Effector memory CD4-positive, alpha-beta T cell (primary cell): ENCODE measurements at places on chromosomes 11 and 22.

DNA sequence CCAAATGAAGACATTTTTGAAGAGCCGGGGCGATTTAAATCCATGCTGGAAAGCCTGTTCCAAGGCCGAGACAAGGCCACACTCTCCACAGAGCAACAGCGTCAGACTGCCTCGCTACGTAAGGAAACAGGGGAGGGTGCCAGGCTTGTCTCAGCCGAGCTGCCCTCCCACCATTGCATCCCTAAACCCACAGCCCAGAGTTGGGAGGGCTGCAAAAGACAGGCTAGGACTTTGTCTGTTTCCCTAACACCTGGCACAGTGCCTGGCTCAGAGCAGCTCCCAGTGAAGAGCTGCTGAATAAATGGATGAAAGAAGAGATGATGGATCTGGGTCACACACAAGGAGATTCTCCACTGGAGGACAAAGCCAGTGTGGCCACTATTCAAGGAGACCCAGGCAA is 51.3 kb upstream of the SCUBE2 start:
- no peak for DNase-seq

GRCh38 chr11:33674035-33674814 is 26.4 kb downstream of the C11orf91 start:
- DNase-seq, result no peak

GRCh38 chr11:26344647-26345046 is 12.7 kb downstream of the ANO3 start:
- no peak for DNase-seq

- no peak for DNase-seq
Measured at GRCh38 chr11:62012451-62012831, 45.0 kb upstream of the FTH1 start.

GRCh38 chr11:60972182-60973030 is 926 bp downstream of the CD6 start:
- DNase-seq, result no peak

DNA sequence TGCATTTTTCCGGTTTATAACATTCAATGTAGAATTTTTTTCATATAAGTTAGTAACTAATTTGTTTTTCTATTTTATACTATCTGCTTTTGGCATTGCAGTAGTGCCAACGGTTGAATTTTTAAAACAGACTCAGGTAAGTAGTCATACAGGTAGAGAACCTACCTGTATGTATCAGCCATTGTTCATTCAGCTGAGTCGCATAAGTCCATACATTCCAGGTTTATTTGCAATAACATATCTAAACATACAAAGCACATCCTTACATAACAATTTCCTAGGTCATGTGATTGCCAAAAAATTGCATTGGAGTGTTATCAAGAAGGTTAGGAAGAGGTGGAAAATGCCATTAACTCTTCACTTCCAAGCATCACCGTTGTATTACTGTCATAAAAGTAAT is 1059.3 kb upstream of the CNTN5 start:
- no peak for DNase-seq

- no peak for DNase-seq
Measured at GRCh38 chr11:69514771-69515170, 33.3 kb downstream of the LINC01488 start.

- DNase-seq, result no peak
Measured at GRCh38 chr11:119671561-119672015, 57.4 kb downstream of the NECTIN1 start.

DNA sequence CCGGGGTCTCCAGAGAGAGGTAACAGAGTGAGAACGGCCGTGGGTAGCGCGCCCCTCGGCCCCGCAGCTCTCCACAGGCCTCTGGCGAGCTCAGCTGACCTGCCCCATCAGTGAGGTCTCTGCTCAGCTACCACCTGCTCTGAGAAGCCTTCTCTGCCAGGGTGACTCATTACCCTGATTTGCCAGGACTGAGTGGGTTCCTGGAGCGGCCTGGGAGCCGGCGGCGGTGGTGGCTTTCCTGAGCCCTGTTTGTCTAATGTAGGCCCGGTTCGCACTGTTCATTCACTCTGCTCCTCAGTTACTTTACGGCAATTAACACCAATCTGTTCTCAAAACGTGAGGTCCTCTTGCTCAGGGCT is 351.0 kb upstream of the B3GAT1 start:
- no peak for DNase-seq

DNA sequence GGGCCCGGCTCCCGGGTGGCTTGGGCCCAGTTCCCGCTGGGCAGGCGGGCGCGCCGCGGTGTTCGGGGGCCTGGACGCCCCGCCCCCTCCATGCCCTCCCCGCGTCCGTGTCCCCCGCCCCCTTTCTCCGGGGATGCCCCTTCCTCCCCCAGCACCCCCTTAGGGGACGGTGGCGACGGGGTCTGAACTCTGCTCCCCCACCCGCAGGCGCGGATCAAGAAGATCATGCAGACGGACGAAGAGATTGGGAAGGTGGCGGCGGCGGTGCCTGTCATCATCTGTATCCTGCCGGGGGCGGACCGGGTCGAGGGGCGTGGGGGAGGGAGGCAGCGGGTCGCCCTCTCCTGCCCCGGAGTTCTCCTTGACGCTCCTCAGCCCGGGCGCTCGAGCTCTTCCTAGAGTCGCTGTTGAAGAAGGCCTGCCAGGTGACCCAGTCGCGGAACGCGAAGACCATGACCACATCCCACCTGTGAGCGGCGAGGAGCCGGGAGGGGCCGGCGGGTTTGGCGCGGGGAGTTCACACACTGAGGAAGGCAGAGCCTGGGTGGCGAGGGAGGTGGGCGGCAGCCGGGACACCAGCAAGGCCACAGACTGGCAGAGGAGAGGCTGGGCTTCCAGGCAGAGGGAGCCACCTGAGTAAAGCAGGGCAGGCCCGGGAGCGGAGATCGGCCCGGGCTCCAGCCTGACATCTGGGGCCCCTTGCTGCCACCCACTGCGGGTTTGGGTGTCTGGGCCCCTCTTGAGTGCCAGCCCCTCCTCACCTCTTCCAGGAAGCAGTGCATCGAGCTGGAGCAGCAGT is 546 bp downstream of the DRAP1 start:
- peak; percentile 52 for DNase-seq

DNA sequence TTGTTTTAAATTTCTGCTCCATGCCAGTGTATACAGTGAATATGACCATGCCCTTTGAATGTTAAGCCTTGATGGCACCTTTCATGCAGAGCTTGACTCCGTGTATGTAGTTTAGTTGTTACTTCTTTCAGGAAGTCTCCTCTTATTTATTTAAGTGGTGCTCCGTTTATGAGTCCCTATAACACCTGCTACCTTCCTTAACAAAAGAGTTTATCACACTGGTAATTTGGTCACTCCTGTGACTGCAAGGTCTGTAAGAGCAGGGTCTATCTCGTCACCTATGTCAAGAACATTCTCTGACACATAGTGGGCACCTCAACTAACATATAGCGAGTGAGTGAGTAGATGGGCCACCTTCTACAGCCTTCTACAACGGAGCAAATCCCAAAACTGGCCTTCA is 152.5 kb downstream of the CCDC34 start:
- no peak for DNase-seq

DNA sequence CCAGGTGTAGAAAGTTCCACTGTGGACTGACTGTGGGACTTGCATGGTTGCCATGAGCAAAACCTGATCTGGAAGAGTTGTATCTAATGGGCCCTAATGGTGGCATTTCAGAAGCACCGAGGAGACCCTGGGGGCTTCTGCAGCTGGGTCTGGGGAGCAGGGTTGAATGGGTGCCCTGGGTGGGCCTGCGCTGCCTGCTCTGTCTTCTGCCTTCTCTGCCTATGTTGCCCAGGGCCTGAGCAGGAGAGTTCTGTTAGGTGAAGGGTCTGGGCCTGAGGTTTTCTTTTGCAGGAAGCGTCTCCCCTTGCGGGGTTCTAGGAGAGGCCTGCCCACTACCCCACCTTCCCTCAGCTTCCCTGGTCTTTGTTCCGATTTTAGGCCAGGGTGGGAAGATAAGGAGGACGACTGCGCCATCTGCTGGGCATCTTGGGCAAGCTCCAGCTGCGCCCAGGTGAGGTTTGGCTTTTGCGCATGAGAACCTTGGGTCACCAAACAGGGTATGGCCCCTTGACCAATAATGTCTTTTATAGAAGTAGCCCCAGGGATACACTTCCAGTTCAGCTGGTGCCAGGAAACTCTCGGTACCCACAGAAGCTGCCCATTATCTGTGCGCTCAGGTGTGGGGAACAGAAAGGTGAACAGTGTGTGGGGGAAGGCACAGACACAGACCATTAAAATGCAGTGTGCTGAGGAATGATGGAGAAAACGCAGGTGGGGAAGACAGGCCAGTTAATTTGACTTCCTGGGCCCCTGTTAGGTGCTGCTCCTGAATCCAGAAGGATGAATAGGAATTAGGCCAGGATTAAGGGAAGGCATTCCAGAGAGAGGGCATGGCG is 23.2 kb downstream of the COMMD9 start:
- peak; percentile 29 for DNase-seq

DNA sequence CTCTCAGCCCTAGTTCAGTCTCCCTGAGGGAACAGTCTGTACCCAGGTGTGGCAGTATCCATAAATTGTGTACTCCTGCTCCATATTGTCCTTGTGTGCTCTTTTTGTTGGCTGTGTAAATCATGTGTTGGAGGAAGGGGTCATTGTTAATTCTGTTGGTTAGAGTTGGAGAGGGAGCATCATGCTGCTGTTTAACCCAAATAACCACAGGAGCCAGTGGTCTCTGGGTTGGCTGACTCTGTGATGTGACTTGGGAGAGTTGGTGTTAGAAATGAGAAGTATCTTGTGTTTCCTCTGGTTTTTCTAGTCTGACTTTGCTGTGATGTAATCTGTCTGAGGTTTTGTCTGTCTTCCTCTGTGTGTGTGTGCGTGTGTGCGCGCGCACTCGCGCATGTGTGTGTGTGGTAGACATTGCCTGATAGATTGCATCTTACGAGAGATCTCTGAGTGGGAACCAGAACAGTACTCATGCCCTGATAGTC is 30.5 kb downstream of the CTNND1 start:
- DNase-seq, result peak; percentile 80

GRCh38 chr11:35917676-35918075 is 26.2 kb upstream of the LDLRAD3 start:
- DNase-seq, result no peak

DNA sequence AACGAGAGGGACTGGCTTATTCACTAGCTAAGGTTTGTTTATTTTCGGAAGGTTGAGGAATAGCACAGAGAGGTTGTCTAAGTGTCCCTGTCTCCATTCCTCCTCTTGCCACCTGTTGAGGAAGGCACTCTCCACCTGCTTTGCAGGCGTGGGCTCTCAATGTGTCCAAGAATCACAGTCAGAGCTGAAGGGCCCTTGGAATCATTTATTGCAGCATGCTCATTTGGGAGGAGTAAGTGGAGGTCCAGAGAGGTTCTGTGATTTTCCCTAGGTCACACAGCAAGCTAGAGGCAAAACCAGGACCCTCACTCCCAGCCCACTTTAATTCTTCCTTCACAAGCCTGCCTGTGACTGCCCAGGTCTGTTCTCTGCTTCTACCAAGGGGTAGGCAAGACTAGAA is 21.3 kb downstream of the ZBTB16 start:
- DNase-seq, result no peak

GRCh38 chr11:34629711-34630110 is 8.8 kb downstream of the EHF start:
- no peak for DNase-seq

DNA sequence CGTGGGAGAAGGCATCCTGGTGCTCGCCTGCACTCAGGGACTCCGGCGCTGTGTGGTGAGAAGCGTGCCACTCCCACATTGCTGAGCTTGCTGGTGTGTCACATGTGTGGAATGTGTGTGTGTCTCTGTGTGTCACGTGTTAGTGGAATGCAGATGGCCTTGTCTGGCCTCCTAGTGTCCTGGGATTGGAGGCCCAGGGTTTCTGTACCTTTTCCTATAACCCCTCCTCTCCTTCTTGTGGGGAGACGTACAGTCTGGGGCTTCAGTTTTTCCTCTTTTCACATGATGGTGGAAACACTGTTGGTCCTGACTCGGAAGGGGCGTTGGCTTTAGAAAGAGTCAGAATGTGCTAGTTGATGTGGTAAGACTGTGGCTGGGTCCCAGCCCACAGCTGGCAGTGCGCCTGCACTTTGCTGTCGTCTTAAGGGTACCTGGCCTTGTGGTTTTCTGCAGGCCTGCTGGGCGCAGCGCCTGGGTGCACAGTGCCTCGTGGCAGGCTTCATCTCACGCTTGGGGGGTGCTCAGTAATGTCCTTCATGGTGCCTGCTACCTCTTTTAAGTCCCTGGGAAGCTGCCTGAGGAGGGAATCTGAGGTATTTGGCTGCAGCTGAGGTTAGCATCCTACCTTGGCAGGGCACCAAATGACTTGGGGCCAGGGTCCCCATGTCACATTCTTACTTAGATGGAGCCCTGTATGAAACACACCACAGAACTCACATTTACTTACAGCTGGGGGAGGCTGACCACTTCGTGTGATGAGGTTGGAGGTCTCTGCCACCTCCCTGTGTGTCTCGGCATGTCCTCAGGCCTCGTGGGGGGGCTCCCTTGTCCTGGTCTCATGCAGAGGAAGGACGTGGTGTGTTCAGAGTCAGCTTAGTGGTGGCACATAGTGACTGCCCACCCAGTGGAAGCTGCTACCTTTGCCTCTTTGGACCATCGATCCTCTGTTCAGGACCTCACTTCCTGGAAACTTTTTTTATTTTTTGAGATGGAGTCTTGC is 61.9 kb downstream of the MED15 start:
- peak; percentile 86 for DNase-seq

DNA sequence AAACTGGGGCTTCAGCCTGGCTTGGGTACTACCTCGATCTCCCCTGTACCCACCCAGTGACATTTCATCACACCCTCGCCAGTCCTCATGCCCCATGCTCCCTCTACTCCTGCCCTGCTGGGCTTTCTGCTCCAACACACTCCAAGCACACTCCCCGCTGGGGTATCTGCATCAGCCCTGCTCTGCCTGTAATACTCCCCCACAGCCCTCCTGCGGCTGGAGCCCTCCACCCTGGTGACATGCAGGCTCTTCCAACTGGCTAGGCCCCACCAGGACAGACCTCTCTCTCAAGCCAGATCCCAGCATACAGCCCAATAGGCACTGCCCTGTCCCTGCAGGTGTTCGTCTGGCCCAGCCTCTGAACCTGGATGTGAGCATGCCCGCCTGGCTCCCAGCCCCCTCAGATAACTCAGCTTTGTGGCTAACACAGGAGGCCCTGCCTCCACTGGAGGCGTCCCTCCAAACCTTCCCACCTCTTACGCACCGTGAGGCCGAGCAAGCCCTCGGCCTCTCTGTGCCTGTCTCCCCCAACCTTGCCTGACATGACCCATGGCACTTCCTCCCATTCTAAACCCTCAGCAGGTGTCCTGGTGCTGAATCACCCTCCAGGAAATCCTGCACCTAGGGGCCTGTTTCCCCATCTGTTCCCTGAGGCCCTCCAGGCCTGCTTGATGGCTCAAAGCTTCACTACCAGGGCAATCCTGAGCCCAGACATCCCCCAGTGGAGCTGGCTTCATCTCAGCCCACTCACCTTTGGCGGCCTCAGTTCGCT is 33.5 kb upstream of the TXNRD2 start:
- no peak for DNase-seq
